ENCODE measurements at places on chromosomes 11 and 22. TPM values are rescaled to one million over a fixed set of nuclear protein-coding genes. Genes with fewer than 3 reads are reported as not detected.

DNA sequence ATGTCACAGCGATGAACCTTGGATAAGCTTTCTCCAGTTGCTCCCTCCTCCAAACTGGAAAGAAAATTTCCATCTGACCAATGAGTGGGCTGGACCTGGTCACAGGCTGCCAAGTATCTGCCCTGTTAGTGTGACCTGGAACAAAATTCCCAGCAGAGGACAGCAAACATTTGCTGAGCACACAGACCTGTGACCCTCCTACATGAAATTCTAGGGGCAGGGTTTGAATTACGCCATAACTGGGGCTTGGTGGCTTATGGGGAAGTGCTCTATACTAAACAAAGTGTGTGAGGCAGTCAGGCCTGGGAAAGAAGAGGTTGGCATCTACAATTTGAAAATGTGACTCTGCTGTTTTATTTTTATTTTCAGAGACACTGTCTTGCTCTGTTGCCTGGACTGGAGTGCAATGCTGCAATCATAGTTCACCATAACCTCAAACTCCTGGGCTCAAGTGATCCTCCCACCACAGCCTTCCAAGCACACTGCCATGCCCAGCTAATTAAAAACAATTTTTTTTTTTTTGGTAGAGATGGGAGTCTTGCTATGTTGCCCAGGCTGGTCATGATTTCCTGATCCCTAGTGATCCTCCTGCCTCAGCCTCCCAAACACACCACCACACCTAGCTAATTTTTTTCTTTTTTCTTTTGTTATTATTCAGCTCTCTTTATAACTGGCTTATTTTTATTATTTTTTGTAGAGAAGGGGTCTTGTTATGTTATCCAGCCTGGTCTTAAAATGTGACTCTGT is 13.6 kb upstream of the XBP1 start:
- H3K4me1 ChIP-seq = peaks cover 84% of the 10 kb centered on the region
- no peaks in the 10 kb centered on the region for H3K36me3 ChIP-seq
- no peak for DNase-seq
- H3K4me3 ChIP-seq = no peak overlapping the region
- H3K27me3 ChIP-seq = no peaks in the 10 kb centered on the region
- H3K27ac ChIP-seq = peak overlapping the region; percentile 82

DNA sequence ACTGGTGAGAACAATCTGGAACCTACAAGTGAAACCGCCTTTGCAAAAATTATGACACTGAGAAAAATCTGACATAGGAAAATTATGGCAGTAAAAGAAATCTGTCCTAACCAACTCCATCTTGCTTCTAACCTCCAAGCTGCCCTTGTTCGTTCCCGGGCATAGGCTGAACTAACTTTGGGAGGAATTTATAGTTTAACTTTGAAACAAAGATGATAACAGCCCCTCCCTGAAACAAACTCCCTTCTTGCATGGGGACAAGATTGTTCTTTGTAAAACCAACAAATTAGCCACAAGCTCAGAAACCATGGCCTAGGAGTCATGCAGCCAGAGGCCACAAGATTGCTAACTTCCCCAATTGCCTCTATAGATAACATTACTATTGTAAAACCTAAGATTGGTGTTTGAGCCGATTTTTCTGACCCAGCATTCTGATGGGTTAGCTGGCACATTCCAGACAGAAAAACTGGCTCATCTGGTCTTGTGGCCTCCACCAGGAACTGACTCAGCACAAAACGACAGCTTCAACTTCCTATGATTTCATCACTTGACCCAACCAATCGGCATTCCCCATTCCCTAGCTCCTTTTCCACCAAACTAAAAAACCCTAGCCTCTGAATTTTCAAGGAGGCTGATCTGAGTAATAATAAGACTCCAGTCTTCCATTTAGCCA is 3.6 kb upstream of the CCDC81 start:
- H3K27ac ChIP-seq = no peak overlapping the region
- no peaks in the 10 kb centered on the region for H3K36me3 ChIP-seq
- no peak overlapping the region for H3K4me3 ChIP-seq
- no peak for DNase-seq
- peaks cover 40% of the 10 kb centered on the region for H3K4me1 ChIP-seq
- no peaks in the 10 kb centered on the region for H3K27me3 ChIP-seq

DNA sequence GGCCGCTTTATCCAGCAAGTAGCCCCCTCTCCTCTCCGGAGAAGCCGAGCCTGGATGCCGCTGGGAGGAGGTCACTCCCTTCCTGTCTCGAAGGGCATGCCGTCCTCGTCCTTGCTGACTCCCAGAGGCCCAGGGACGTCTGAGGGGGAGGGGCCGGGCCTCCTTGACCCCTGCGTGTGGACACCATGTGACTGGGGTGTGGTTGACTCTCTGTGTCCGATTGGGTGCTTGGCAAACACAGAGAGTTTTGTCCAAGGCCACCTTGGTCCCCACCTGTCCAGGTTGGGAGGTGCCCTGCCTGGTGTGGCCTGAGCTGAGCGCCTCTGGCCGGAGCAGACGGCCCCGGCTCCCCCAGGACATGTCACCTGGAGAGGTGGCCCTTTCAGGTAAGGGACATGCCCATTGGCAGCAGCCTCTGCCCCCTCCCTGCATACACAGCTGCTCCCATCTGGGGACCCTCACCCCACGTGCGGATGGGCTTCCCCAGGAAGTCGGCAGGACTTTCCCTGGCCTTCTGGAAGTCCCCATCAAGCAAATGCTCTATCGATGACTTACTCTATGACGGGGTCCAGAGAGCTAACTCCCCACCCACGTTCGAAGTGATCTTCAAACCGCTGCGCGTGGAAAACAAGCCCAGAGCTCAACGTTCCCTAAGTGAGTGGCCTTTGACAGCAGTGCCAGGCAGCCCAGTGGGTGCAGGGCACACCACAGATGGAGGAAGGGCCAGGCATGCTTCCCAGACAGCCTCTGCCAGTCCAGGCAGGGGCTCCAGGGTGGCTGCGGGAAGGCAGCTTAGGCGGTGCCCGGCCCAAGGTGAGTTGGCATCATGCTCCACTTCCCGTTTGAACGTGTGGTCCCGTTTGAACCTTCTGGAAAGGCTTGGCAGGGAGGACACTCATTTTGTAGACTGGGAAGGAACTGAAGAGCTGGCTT is at the start of gene SMIM38:
Gene SMIM38, plus strand, starts transcription at position 634 of the 933 bp plus-strand sequence. CDS start 1,912 bp downstream, outside the sequence.
- peaks cover 24% of the 10 kb centered on the region for H3K27me3 ChIP-seq
- peaks cover 15% of the 10 kb centered on the region for H3K4me1 ChIP-seq
- H3K36me3 ChIP-seq = no peaks in the 10 kb centered on the region
- no peak within 1 kb of the TSS for H3K4me3 ChIP-seq
- no peak for DNase-seq
- no peak within 1 kb of the TSS for H3K27ac ChIP-seq

The APOBEC3C gene
- total RNA-seq = 8.1 TPM

DNA sequence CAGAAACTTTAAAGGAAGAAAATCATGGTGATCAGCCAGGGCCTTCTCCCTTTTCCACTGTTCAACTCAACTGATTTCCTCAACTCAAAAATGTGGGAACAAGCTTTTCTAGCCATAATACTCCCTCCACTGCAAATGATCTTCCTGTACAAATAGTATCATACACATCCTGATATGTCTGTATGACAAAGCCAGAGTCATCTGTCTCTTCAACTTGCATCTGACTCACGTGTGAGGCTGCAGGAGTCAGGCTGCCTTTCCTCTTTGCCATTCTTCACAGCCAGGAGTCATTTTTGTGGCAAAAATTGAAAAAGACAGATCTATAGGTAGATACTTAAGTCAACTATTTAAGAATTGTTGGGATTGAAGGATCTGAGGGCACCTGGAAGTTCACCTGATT is 13.3 kb downstream of the PATZ1 start:
- H3K27me3 ChIP-seq = no peaks in the 10 kb centered on the region
- H3K4me3 ChIP-seq = no peak overlapping the region
- no peak overlapping the region for H3K27ac ChIP-seq
- peaks cover 26% of the 10 kb centered on the region for H3K36me3 ChIP-seq
- peaks cover 6% of the 10 kb centered on the region for H3K4me1 ChIP-seq
- no peak for DNase-seq

GRCh38 chr11:16959602-16960001 is 54.6 kb downstream of the PLEKHA7 start:
- H3K27ac ChIP-seq = no peak overlapping the region
- no peak overlapping the region for H3K4me3 ChIP-seq
- DNase-seq = no peak
- no peaks in the 10 kb centered on the region for H3K36me3 ChIP-seq

GRCh38 chr11:23112987-23113886 is 253.0 kb upstream of the CCDC179 start:
- H3K4me3 ChIP-seq = no peak overlapping the region
- H3K27ac ChIP-seq = no peak overlapping the region
- H3K36me3 ChIP-seq = no peaks in the 10 kb centered on the region
- DNase-seq = no peak

The SGSM1 gene
- total RNA-seq = 0.09 TPM

The SEPTIN3 gene
- 0.04 TPM for total RNA-seq

The OR5B21 gene
- total RNA-seq = not detected

DNA sequence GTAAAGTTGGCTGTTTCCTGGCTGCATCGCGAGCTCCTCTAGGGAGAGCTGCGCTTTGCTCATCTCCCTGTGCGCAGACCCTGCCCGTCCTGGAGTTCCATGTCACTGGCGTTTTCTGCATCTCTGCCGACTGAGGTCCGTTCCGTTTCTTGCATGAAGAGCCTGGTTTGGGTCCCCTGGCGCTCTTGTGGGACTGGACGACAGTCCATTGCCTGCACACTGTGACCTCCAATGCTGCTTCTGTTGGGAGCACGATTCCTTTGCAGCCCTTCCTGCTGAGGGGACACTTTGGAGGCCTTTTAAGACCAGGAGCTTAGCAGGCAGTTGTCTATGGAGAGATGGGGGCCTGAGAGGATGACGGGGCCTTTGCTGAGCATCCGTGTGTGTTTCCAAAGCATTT is 90.3 kb downstream of the TBC1D22A start:
- H3K27ac ChIP-seq = no peak overlapping the region
- DNase-seq = no peak
- no peaks in the 10 kb centered on the region for H3K36me3 ChIP-seq
- H3K4me1 ChIP-seq = no peaks in the 10 kb centered on the region
- no peak overlapping the region for H3K4me3 ChIP-seq
- H3K27me3 ChIP-seq = no peaks in the 10 kb centered on the region

DNA sequence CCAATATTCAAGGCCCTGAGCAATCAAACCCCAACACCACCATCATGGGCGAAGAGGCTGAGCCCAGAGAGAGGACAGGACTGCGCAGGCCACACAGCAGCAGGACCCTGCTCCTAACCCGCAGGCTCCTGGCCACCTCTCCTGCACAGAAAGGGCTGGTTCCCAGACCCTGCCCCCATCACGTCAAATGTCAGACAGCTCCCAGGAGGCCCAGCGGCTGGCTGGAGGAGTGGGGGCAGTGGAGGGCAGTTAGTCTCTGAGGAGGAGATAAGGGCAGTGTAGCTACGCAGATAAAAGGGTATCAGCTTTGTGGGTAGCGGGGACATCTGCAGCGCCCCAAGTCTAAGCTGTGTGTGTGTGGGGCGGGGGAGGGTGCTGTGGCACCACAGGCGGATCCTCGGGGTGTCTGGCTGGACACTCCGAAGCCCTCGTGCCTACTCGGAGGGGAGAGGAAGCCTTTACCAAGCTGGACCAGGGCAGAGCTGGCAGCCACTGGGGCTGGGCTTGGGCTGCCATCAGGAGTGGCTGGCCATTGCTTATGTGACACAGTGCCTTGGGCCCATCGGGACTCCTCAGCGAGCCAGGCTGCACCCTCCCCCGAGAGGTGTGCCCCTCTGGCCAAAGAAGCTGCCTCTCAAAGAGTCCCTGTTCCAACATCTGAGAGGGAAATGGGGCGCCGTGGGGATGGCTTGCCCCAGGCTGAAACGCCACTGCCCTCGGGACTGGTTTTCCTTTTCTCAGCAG is 21.5 kb downstream of the FADS3 start:
- peaks cover 12% of the 10 kb centered on the region for H3K36me3 ChIP-seq
- no peak overlapping the region for H3K27ac ChIP-seq
- H3K27me3 ChIP-seq = no peaks in the 10 kb centered on the region
- DNase-seq = no peak
- peaks cover 4% of the 10 kb centered on the region for H3K4me1 ChIP-seq
- H3K4me3 ChIP-seq = no peak overlapping the region

GRCh38 chr11:118152020-118152551 is 537 bp downstream of the SCN4B start:
- peaks cover 19% of the 10 kb centered on the region for H3K4me1 ChIP-seq
- no peaks in the 10 kb centered on the region for H3K36me3 ChIP-seq
- H3K4me3 ChIP-seq = peak overlapping the region; percentile 74
- DNase-seq = no peak
- peaks cover 8% of the 10 kb centered on the region for H3K27me3 ChIP-seq

The CARNS1 gene
- 0.11 TPM for total RNA-seq

- H3K27me3 ChIP-seq = no peaks in the 10 kb centered on the region
- no peak overlapping the region for H3K27ac ChIP-seq
- H3K4me1 ChIP-seq = no peaks in the 10 kb centered on the region
- DNase-seq = no peak
- H3K4me3 ChIP-seq = no peak overlapping the region
- no peaks in the 10 kb centered on the region for H3K36me3 ChIP-seq
Observed at GRCh38 chr11:21364866-21365624, 695.7 kb downstream of the NELL1 start.

The SLC7A4 gene
- 2.5 TPM for total RNA-seq

The DDI1 gene
- not detected for total RNA-seq

GRCh38 chr22:17818180-17818579 is 43.9 kb upstream of the BID start:
- no peak overlapping the region for H3K4me3 ChIP-seq
- no peaks in the 10 kb centered on the region for H3K4me1 ChIP-seq
- no peak overlapping the region for H3K27ac ChIP-seq
- no peaks in the 10 kb centered on the region for H3K27me3 ChIP-seq
- DNase-seq = no peak

DNA sequence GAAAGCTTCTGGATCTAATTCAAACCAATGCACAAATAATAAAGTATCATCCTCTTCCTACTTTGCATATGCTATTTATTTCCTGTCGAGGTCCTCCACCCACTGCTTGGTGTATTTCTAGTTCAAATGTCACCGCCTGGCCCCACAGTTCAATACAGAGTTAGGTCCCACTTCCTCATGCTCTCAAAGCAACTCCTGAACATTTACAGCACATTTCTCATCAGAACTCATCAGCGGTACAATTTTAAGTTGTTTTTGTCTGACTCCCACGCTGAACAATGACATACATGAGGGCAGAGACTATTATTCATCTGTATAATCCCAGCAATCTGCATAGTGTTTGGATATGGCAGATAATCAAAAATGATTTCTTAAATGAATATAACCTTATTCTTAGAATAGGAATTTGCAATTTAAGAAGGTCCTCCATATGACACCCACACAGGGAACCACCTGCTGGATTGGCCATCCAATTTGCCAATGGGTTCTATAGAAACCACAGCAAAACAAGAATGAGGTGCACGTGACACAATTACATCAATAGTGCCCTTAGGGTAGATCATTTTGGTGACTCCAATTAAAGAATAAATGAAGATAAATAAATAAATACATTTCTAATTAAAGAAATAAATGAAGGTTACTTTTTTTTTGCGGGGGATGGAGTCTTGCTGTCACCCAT is 54.2 kb downstream of the SLC25A17 start:
- H3K4me3 ChIP-seq = no peak overlapping the region
- no peak for DNase-seq
- H3K36me3 ChIP-seq = peaks cover 9% of the 10 kb centered on the region
- H3K27me3 ChIP-seq = no peaks in the 10 kb centered on the region
- peaks cover 7% of the 10 kb centered on the region for H3K4me1 ChIP-seq
- H3K27ac ChIP-seq = no peak overlapping the region

Measured in esophagus squamous epithelium (tissue), 5 donors.